ENCODE measurements at places on chromosomes 3 and 15.
A peak's percentile ranks its signal among the peaks of the same experiment; 100 is the strongest.

DNA sequence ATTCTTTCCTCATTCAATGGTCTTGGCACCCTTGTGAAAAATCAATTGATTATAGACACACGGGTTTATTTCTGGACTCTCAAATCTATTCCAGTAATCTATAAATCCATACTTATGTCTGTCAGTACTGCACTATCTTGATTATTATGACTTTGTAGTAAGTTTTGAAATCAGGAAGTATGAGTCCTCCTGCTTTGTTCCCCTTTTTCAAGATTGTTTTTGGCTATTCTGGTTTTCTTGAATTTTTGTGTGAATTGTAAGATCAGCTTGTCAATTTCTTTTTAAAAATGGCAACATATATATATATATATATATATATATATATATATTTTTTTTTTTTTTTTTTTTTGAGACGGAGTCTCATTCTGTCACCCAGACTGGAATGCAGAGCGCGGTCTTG lies 32.3 kb upstream of the CFAP20DC start:
- no peak for DNase-seq

- no peak for DNase-seq
These were observed 2.7 kb downstream of the SLC6A20 start for GRCh38 chr3:45793482-45794176.

- no peak for DNase-seq
These were observed 44.3 kb upstream of the CPNE4 start for GRCh38 chr3:132079147-132079546.

DNA sequence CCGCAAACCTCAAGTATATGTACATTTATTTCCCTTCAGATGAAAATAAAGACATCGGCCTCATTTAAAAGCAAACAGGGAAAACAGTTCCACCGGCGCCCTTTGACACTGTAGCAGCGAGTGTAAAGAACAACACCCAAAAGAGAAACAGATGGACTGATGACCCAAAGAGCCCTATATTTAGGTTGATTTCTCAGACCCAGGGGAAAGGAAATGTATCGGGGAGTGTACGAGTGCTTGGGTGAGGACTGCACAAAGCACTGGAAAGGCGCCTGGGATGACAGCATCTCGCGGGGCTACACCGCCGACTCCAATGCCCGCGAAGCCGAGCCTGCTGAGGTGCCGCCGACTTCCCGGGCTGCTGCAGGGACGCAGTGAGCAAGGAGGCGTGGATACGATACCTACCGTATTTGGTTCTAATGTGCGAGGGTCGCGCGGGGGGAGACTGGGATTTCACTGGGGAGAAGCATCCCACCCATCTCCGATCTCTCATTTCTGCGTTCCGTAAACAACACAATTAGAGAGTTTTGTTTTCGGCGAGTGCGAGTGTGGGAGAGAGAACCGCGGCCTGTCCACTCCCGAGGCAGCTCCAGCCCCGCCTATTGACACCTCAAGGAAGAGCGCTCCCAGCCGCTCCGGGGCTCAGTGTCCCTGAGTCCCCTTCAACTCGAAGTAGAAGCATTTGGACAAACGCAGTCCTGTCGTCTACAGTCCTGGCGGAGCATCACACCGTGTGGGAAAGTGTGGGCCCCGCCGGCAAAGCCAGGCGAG lies 2.0 kb downstream of the MECOM start:
- DNase-seq = peak; percentile 68

- DNase-seq = no peak
These were observed 37.8 kb upstream of the HCLS1 start for GRCh38 chr3:121698476-121698875.

DNA sequence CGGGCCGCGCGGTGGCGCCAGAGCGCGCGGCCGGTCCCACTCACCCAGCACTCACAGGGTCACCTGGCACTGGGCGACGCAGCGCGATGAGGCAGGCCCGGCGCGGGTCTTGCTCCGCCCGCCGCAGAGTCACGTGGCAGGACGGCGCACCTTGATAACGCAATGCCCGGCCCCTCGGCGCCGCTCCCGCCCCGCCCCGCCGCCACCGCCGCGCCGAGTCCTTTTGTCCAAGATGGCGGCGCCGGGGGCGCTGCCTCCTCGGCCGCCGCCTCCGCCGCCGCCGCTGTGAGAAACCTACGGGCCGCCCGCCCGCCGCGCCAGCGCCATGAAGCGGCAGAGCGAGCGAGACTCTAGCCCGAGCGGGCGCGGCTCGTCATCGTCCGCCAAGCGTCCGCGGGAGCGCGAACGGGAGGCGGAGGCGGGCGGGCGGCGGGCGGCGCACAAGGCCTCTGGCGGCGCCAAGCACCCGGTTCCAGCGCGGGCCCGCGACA lies at the start of gene RBM15B:
Gene RBM15B, plus strand, starts transcription at position 211 of the 491 bp plus-strand sequence. Its CDS starts 115 bp downstream, at position 326.
- peak; percentile 88 for DNase-seq

- DNase-seq = no peak
These were observed 167.4 kb upstream of the LPP start for GRCh38 chr3:187986514-187986934.

- no peak for DNase-seq
These were observed 31.9 kb upstream of the STRIT1 start for GRCh38 chr3:155325263-155325835.

- no peak for DNase-seq
These were observed 1.9 kb downstream of the CHST2 start for GRCh38 chr3:143121241-143122088.

GRCh38 chr15:84659904-84660781 lies 2.1 kb upstream of the NMB start:
- no peak for DNase-seq

- DNase-seq = peak; percentile 2
These were observed 13.3 kb upstream of the PXYLP1 start for GRCh38 chr3:141218162-141218835.

Data from NCI-H1092 (cell line).